ENCODE measurements at places on chromosomes 7 and 10.

GRCh38 chr10:132878730-132879407 lies 63.5 kb downstream of the CFAP46 start:
- DNase-seq: no peak

GRCh38 chr7:15303357-15303756 lies 258.5 kb downstream of the AGMO start:
- no peak for DNase-seq

DNA sequence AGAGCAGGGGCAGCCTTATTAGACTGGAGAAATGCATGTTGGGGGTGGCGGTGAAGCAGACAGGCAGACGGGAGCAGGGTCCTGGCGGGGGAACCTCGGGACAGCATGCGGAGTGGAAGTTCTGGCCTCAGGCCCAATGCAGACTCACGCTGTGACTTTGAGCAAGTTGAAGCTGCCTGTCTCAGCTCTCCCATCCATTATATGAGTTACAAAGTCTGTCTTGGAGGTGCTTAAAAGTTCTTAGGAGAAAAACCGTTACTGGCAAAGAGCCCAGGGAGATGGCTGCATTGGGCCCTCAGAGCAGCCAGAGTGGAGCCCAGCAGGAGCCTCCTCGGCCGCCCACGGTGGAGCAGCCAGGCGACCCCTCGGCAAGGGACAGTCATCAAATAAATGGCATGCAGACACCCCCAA lies 509.5 kb downstream of the PLXNA4 start:
- no peak for DNase-seq

DNA sequence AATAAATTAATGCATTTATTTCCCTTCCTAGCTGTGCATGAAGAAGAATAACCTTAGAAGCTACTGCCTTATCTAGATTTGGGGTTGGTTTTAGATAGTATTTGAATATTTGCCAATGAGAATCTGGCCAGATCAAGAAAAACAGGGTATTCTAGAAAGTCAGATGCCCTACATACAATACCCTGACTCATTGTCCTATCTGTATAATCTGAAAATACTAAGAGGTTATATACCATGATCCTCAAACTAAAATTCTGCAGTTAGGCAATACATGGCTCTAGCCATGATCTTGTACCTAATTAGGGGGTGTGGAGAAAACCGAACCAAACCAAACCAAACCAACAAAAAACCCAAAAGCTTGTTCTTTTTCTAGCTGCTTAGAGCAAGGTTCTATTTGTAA lies 240.4 kb upstream of the LYZL1 start:
- no peak for DNase-seq

- DNase-seq: peak; percentile 36
Measured at GRCh38 chr7:156055206-156055822, 243.1 kb upstream of the SHH start.

GRCh38 chr7:156988343-156989185 lies 21.9 kb downstream of the MNX1 start:
- no peak for DNase-seq

- no peak for DNase-seq
Measured at GRCh38 chr10:69576334-69577011, 3.3 kb upstream of the NEUROG3 start.

All from Panc1 (cell line).